ENCODE measurements at places on chromosomes 2 and 18. TPM values are rescaled to one million over a fixed set of nuclear protein-coding genes. Genes with fewer than 3 reads are reported as not detected.

DNA sequence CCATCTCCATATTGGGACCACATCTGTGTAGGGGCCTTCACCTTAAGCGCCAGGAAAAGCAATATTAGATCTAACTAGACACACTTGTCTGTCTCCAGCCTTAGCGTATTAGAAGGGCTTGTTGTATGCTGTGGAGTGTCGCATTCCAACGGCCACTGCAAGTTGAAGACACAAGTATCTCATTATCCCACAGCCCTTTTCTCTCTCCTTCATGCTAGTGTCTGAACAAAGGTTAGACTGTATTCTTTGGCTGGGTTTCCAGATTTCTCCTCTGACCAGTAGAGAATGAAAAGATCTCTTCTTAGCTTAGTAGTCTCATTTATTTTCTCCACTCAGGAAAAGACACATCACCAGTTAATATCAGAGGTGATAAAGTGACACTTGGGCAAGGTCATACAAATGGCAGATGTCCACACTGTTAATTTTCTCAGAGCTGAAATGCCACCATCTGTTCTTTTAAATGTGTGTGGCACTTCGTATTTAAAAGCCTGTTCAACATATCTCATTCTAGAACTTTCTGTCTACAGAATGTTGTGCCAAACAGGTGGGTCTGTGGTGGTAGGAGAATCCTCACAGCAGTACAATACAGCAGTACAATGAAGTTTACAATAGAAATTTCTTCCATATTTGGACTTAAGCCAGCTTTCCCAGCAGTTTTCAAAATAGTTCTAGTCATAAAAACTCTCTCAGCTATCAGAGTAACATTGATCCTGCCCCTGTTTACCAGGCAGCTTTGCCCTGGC lies 94.0 kb upstream of the ITGA6 start:
- DNase-seq = no peak

DNA sequence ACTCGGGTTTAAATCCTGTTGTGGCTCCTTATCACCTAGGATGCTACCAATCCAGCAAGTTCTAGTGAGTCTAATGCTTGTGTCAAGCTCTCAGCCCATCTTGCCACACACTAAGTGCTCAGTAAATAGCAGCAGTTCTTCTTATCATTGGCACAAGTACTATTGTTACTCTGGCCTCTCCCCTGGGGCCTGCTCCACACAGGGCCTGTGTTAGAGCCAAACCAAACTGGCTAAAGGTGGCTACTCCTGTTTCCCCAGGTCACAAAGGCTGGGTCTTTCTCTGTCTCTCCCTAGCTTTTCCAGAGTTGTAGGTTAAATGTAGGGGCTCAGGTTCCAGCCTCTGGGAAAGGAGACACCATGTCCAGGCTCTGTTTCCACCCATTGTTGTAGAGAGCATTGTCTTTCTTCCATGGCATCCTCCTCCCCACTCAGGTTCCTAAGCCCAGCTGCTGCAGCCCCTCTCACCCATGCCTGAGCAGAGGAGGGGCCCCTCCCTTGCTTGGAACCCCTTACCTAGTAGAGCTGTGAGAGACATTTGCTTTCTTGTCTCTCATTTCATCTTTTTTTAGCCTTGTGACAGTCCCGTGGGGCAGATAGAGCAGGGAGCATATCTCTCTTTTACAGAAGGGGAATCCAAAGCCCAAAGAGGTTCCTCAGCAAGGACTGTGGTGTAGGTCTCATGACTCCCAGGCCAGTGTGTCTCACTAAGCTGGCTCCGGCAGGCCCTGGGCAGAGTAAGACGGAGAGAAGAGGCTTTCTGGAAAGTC lies 56.4 kb upstream of the OTOF start:
- no peak for DNase-seq

DNA sequence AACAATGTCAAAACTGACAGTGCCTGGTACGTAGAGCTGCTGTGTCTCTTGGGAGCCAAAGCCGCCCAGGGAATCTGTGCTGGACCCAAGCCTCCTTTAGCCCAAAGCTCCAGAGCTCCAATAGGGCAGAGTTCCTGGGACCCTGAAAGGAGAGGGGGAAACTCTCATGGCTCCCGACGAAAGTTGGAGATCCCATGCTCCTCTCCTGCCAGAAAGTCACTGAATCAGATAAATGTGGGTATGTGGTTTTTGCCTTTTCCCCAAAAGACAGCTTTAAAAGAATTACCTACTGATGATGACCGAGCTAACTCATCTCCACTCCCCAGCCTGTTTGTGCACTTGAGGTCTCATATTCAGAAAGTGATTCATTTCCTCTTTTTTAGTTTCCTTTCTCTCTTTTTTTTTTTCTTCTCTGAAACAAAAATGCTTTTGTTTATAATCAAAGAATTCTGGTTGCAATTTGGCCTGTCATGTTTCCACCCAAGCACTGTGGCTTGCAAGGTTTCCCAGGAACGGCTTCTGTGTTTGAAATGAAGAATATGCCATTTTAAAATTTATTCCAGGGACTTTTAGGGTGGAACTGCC lies 14.1 kb upstream of the PMAIP1 start:
- DNase-seq = no peak

GRCh38 chr2:120313695-120314615 lies 32.0 kb upstream of the INHBB start:
- DNase-seq = no peak

DNA sequence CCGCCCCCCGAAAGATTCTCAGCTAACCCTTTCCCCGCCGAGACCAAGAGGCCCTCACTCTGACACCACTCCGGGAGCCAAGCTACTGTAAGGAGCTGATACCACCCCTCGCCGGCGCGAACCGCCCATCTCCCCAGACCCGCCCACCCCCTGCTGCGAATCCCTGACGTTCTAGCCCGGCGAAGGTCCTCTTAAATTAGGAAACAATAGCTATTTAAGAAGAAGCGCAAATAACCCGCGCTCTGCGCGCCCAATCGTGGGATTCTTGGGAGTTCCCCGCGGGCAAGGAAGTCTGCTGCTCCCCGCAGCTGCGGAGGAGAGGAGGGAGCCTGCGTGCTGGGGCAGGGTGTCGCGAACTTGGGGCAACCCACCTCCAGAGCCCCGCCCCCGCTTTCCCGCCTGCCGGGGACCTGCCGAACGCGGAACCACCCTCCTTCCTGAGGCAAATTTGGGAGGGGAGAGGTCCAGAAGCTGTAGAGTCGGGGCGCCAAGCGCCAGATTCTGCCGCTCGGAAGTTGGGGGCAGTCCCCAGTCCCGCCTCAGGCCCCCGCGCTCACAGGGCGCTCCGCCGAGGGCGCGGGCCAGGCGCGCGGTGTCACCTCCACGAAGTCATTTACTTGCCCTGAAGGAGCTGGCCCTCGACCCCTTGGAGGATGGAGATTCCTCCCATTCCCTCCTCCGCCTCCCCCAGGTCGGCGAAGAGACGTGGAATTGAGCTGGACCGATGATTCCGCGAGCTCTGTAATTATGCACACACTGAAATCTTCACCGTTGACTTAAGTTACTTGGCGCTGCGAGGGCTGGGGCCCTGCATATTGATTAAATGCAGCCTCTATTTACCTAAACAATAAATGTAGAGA lies 8.4 kb upstream of the SP9 start:
- no peak for DNase-seq

DNA sequence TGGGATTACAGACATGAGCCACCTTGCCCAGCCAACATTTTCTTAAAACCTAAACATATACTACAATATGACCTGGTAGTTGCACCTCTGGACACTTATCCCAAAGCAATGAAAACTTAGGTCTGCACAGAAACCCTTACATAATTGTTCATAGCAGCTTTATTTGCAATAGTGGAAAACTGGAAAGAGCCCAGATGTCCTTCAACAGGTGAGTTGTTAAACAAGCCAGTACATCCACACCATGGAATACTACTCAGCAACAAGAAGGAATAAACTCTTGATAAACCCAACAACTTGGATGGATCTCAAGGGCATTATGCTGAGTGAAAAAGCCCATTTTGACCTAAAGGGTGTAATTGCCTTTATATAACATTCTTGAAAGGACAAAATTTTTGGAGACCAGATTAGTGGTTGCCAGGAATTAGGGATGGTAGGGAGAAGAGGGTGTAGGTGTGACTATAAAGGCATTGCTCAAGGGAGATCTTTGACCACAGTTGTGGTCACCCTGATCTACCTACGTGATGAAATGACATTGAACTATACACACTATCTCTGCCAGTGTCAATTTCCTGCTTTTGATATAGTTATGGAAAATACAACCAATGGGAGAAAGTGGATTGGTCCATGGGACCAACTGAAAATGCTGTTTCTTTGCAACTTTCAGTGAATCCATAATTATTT lies 11.9 kb upstream of the AMMECR1L start:
- DNase-seq = no peak

DNA sequence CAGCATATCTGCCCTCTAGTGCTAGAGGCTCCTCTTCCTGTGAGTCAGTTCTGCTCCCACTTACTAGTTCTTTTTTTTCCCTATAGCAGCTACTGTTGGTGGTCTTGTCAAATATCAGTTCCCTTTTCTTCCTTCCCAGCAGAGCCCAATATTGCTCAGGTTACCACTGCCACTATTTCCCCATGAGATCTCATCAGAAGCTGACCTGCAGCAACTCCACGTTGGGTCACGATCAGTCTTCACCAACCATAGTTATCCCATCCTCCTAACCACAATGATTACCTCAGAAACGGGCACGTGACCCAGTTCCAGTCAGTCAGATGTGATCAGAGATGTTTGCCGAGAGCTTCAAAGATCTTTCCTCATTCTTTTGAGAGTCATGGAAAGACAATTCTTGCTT lies 59.7 kb upstream of the CAPN13 start:
- no peak for DNase-seq

DNA sequence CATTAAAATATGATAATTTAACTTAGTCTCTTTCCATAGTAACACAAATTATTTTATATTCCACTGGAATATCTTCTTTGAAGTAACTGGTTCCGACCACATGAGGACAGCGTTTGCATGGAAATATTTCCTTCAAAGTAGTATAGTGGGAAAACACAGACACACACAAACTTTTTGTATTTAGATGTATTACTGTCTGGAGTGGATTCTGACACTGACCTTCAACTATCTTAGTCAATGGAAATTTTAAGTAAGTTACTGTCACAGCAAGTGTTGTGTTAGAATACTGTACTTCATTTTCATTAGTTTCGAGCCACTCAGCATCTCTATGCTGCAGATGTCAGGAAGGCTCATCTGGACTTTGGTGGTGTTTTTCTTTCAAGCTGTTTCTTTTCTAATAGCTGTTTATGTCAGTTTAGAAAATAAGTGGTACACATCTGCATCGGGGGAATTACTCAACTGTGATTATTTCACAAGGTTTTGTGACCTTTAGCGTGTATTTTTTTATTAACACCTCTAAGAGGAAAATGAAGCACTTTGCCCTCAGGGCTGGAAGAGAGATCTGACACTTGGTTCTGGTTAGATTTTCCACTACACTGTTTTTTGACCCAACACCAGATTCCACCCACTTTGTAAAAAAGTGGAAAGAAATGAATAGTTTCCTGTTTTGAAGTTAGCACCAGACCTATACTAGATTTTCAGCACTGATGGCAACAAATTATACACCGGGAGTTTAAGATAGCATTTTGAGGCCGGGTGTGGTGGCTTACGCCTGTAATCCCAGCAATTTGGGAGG lies 18.9 kb upstream of the THOC1 start:
- no peak for DNase-seq

DNA sequence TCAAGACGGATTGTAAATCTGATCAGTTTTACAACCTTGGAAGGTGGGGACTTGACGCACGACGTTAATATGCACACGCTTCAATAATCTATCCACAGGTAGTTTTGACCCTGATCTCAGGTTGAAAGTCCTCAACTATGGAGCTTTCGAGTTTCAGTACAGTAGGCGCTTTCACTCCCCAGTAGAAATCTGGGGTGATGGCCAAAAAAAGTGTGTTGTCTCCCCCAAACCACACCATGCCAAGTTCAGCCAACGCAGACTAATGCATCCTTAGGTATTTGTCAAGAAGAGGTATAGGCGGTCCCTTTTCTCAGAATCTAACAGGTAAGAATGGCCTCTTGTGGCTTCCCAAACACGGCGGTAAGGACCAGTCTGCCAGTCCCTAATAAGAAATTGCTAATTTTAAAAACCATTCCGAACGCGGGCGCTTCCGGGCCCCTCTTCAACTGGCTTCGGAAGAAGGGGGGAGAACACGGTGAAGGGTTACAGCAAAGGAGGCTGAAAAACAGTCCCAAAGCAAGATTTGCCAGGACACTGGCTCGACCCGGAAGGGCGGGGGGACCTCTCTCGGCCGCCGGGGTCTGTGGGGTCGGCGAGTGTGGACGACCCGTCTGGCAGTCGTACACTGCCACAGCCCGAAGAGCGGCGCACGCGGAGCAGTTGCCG lies 659 bp downstream of the FAM210A start:
- no peak for DNase-seq

- DNase-seq = no peak
Measured at GRCh38 chr2:133676392-133677130, 108.3 kb upstream of the NCKAP5 start.

- no peak for DNase-seq
Measured at GRCh38 chr2:119706221-119706620, 27.2 kb downstream of the TMEM177 start.

DNA sequence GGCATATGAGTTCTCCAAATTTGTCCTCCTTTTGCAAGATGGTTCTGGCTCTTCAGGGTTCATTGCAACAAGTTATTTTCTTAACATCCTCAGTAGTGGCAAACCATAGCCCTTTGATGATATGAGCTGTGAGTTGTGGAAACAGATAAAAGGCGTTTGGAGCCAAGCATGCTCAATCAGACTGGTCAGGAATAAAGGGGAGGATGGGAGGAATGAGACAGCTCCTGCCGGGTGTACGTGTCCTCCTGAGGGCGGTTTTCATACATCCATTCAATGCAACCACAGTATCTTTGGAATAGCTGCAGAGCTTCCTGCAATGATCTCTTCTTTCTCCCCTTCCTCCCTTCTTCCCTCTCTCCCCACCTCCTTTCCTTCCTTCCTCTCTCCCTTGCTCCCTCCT lies 245.8 kb downstream of the GLI2 start:
- no peak for DNase-seq

DNA sequence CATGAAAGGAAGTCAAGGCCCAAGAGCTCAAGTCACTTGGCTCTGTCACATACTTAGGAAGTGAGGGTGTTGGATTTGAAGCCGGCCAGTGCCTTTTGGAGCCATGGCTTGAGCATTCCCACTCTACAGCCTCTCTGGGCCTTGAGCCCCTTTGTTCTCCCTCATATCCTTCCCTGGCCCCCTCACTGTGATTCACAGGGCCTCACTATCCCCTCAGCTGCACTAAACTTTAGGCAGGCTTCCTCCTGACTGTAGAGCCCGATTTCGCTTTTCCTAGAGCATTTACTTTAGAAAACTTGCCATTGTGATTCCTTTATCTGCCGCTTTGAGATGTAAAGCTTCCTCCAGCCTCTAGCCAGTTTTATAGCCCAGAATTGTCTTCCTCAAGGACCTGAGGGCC lies 107.6 kb downstream of the FBXO15 start:
- DNase-seq = no peak

- DNase-seq = no peak
Measured at GRCh38 chr2:131431336-131431735, 44.6 kb upstream of the TUBA3D start.

BBS5 gene
- 6.7 TPM for total RNA-seq

GPR55 gene
- not detected for total RNA-seq

Data from left cardiac atrium (tissue), 4 donors.